Cortex of kidney (tissue), 1 donor: ENCODE measurements at places on chromosomes 3 and 15.
A peak's percentile ranks its signal among the peaks of the same experiment; 100 is the strongest.

DNA sequence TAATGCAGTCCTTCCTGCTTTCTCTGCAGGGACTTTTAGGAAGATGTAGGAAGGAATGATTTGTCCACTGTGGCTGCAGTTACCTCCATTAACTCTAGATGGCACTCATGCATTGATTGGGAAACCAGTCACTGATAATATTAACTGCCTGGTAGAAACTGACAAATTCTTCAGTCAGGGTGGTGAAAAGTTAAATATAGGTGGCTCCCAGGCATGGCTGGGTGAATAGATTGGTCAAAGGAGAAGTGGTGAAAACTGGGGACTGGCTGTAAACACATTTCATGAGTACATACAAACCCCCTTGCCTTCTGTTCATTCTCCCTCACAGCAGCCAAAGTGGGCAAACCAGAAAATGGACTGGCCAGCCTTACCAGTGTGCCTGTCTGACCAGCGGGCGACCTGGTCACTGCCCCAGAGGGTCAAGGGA, 333.4 kb downstream of the THSD4 start:
- DNase-seq = no peak

GRCh38 chr3:142981108-142981507, 17.6 kb upstream of the PAQR9 start:
- no peak for DNase-seq

DNA sequence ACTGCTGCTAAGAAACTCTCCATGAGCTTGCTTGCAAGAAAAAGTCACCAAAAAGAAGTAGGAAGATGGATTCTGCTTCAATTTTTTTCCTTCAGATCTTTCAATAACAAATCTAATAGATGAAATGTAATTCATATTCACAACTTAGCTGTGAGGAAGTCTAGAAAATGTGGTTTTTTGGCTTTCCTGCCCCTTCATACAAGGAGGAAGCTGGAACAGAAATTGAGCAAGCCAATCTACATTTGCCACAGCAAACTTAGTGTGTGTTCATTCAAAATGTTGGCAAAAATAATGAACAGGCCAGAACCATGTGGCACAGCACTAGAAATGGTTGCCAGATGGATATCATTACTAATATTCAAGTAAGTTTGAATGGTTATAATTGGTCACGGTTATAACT, 93.2 kb upstream of the NEDD4 start:
- DNase-seq = no peak

DNA sequence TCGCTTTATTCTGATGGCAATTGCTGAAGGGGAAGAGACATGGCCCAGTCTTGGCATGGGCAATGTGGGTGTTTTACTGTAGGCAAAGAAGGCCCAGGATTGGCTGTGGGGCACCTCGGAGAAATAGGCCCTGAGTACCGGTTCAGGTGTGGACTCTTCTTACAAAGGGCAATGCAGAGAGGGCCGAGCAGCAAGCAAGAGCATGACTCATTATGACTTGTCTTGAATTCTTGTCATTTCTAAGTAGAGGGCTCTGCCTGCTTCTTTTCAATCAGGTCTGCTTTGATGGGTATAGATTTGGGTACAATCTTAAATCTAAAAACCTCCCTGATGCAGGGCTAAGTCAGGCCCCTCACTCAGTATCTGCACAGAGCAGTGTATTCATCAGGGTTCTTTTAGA, 14.8 kb upstream of the BUB1B start:
- no peak for DNase-seq

GRCh38 chr15:69529141-69529540, 76.5 kb downstream of the RPLP1 start:
- DNase-seq = no peak

GRCh38 chr15:100759106-100759505, 120.5 kb upstream of the ALDH1A3 start:
- DNase-seq = no peak

DNA sequence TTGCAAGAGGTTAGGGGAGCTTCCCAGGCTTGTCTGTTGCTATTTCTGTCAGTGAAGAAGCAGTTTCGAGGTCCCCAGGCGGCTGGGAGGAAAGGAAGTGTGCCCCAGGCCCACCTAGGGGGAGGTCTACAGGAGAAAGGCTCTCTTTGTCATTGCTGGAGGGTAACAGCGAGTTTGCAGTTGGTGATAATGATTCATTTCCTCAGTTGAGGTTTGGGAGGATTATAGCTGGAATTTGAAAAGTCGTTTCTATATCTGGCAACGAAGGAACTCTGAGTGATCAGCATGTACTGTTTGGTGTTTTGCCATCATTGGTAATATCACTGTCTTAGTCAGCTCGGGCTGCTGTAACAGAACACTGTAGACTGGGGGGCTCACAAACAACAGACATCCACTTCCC, 65.5 kb upstream of the UBE3A start:
- DNase-seq = no peak

DNA sequence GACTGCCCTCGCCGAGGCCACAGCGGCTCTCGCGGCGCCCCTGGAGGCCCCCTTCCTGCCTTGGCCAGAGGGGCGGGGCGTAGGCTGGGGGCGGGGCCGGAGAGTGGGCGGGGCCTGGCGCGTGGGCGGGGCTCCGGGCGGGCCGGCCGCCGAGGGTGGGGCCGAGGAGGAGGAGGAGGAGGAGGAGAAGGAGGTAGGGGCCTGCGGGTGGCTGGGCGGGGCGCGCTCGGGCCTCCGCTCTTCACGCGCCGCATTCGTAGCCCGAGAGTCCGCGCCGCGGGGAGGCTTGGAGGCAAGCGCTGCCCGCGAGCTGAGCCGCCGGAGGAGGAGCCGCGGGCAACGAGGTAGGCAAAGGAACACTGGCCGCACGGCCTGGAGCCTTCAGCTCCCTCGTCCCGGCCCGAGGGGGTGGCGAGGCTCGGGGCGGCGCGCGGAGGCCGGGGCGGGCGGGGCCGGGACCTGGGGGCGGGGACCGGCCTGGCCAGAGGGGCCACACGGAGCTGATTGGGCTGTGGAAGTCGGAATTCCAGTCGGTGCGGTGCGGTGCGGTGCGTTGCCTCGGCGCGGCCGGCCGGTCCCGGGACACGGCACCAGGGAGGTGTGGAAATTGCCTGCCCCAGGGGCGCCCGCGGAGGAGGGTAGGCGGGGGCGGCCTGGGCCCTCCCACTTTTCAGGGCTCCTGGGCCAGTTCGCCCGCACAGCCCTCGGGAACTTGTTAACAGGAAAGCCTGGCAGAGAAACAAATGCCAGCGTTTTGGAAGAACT, at the start of gene PPP2R3A:
Gene PPP2R3A (plus strand): TSS at position 223 of the 765 bp plus-strand sequence. CDS start 35,771 bp downstream, outside the sequence.
- DNase-seq = peak; percentile 46
